Lower lobe of right lung (tissue), 2 donors: ENCODE measurements at places on chromosomes 3 and 15. TPM values are rescaled to one million over a fixed set of nuclear protein-coding genes. Genes with fewer than 3 reads are reported as not detected.

The CNTN4 gene
- total RNA-seq, result 10.4 TPM

DNA sequence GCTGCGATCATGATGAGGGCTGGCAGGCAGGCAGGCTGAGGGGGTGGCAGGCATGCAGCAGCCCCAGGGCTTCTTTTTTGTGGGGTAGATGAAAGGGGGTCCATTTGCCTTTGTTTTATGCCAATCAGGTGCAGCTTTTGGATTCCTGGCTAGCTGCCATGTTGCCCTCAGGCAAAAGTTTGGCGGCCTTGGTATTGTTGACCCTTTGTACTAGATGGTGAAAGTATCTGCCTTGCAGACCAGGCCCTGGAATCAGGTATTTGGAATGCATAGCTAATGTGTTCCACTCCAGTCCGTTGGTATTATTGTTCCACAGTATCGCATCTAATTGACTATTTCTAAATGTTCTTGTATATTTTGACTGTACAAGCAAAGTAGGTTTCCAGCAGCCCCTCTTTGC lies 35.0 kb downstream of the EEFSEC start:
- no peak for DNase-seq
- no peaks in the 10 kb centered on the region for H3K27me3 ChIP-seq
- H3K4me3 ChIP-seq, result no peak overlapping the region
- no peaks in the 10 kb centered on the region for H3K4me1 ChIP-seq

DNA sequence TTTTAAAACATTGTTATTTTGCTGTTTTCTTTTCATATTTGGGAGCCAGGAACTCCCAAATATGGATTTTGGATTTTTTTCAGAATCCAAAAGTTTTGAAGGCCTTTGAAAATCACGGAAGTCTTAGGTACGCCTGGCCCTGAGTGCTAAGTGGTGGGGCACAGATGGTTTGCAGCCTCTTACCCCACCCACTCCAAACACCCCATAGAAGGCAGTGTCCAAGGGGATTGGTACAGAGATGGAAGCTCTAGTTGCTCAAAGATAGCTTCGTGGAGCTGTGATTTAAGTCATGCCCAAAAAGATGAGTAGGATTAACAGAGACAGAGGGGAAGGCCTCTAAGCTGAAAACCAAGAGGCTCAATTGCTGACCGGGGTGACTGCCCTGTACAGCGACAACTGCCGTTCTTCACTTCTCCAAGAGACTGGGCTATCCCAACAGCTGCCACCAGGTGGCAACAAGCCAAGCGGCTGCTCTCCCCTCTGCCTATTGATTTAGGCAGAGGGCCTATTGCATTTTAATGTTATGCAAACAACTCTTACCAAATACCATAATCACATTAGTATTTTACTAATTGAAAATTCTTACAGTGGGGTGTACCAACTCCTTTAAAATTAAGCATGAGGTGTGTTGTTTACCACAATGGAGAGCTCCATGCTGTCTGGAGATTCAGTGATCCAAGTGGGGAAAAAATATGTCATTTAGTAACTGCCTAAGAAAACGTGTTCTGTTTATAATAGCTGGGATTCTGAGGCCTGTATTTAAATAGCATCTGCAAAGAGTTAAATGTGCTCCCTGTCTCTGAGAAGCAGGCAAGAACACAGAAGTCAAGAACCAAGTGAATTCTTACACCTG lies 64.0 kb upstream of the C15orf61 start:
- H3K27me3 ChIP-seq, result no peaks in the 10 kb centered on the region
- no peaks in the 10 kb centered on the region for H3K4me1 ChIP-seq
- H3K36me3 ChIP-seq, result no peaks in the 10 kb centered on the region

GRCh38 chr3:70996082-70996481 lies 587.4 kb downstream of the FOXP1 start:
- no peak overlapping the region for H3K4me3 ChIP-seq
- H3K27ac ChIP-seq, result no peak overlapping the region
- peaks cover 58% of the 10 kb centered on the region for H3K36me3 ChIP-seq
- DNase-seq, result no peak

- no peaks in the 10 kb centered on the region for H3K27me3 ChIP-seq
- DNase-seq, result no peak
- no peak overlapping the region for H3K4me3 ChIP-seq
- no peak overlapping the region for H3K27ac ChIP-seq
- H3K4me1 ChIP-seq, result peaks cover 3% of the 10 kb centered on the region
These were observed 145.9 kb downstream of the MEIS2 start for GRCh38 chr15:36954486-36954885.

DNA sequence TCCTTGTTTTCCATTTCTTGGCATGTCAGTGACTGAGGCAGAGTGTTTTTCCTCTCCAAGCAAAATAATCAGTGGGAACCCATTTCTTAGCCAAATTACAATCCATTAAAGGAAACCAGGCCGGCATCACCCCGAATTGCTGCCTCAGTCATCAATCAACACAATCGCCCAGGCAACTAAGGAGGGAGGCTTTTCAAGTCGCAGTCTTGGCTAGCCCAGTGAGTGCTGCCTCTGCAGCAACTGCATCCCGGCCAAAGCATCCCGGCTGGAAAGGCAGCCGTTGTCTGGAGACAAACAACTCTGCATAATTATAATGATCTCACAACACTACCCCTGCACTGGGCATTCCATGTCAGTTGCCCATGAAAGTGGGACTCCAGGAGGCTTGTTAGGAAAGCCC lies 213.5 kb upstream of the PRICKLE2 start:
- no peaks in the 10 kb centered on the region for H3K27me3 ChIP-seq
- DNase-seq, result no peak
- H3K36me3 ChIP-seq, result no peaks in the 10 kb centered on the region
